ENCODE measurements at places on chromosomes 5 and 9.

GRCh38 chr5:61576556-61576955 lies 244.5 kb downstream of the ZSWIM6 start:
- no peak for DNase-seq

DNA sequence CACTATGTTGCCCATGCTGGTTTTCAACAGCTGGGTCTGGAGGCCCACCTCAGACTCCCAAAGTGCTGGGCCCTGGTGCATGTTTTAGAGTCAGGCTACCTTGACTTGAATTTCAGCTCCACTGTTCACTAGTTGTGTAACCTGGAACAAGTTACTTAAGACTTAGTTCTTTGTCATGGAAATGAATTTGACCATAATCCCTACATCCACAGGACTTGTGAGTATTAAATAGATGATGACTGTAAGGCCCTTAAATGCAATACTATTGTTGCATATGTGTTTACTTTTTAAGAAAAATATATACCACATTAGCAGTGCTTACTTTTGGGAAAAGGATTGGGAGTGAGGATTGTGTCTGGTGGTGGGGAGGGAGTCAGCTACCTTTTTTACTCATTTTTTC lies 16.4 kb downstream of the PAIP2 start:
- no peak for DNase-seq

DNA sequence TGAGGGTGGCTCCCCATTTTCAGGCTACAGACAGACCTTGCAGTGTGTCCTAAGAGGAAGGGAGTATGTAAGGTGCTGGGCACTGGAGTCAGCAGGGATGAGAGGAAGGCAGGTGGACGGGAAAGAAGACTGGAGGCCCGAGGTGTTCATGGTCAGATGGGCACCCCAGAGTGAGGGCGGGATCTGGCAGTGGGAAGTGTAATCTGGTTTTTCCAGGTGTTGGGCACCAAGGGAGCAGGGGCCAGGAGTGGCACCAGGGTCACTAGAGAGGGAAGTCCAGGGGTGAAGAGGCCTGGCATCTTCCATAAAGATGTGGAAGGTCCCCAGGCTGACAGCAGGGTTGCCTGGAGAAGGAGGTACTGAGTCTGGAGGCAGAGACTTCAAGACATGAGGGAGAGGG lies 29.7 kb downstream of the PITX1 start:
- DNase-seq = no peak

GRCh38 chr5:7534505-7534904 lies 138.6 kb downstream of the ADCY2 start:
- no peak for DNase-seq

DNA sequence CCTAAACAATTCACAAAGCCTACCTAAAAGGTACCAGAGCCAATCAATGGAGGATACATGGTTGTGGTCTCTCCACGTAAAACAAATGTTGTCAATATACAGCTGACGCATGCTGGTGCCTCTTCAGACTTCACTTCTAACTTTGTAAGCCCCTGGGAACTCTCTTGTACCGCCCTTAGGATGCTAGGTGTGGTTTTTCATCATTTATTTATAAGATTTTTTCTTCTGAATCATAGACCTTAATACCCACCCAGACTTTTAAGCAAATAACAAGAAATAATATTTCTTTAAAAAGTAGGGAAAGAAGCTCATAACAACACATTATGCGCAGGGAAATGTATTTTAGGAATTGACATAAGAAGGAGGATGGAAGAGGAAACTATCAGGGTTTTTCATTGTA lies 33.0 kb downstream of the SSBP2 start:
- DNase-seq = no peak

GRCh38 chr5:1202026-1202797 lies 817 bp downstream of the SLC6A19 start:
- DNase-seq = no peak

DNA sequence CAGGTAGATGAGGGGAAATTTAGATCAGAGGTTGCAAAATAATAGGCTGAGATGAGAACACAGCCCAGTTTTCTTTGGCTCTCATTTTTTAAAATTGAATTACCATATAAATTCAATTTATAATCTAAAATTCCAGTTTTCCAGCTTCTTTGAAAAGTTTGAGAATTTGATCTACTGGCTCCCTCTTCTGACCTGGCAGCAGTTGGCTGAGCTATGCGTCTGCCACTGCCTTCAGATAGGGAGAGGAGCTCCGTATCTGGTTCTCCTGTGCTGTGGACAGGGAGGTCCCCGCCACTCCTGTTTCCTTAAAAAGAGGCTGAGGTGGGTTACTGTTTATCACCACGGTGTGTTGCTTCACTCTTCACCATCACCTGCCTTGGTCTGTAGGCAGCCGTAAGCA lies 103.7 kb downstream of the ARHGAP26 start:
- no peak for DNase-seq

DNA sequence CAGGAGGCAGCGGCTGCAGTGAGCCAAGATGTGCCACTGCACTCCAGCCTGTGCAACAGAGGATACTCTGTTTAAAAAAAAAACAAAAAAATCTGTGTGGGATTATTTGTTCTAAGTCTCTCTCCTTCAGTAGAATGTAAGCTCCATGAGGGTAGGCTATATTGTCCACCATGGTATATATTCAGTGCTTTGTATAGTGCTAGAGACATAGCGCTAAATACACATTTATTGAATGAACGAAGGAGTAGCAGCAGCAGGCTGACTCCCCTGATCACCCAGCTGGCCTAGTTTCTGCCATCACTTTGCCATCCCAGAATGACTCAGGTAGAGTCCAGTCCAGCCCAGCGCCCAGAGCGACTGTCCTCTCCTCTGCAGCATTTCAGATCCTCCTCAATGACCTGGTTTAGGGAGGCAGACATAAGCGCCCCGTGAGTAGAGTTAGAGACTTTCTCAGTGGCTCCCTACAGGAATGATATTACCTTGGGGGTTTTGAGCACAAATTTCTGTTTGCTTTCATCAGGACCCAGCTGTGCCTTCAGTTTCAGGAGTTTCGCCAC lies 716 bp downstream of the HARS1 start:
- peak; percentile 46 for DNase-seq

DNA sequence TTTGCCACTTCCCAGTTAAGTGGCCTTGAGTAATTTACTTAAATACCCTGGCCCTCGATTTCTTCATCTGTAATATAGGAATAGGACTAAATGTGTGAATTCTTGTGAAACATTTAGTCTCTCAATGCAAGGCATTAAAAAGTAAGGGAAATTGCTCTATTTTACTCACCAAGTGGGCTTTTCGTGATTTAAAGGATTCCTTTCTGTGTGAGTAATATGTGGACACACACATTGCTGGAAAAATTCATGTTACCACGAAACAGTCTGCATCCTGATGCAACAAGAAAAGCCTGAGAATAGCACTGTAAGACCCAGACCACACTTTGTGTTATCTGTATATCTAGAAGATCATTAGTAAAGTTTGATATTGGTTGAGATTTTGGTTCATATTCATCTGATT lies 1243.0 kb upstream of the CDH9 start:
- peak; percentile 21 for DNase-seq

DNA sequence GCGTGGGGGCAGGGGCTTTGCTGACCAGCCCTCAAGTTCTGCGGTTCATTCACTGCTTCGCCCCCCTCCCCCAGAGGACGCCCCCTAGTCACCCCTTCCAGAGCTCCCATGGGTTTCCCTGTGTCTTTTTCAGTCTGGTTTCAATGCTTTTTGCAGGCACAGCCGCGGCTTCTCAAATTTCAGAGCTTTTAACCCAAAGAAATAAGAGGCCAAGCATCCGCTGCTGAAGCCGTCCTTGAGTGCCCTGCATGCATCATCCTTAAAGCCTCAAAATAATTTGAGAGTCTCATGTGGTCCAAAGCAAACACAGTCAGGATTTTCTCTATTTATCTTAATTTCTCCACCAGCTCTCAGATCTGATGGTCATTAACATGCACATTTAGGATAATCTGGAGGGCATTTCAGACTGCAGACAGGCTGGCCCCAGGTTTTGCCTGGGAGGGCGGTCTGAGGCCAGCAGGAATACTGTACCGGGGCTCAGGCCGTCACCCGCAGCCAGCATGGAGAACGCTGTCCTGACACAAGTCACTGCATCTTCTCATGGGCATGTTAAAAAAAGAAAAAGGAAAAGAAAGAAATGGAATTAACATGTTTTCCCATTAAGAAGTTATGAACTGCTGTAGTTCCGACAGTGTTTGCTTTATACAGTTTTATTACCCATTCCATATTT lies 420.8 kb upstream of the IRX4 start:
- no peak for DNase-seq

DNA sequence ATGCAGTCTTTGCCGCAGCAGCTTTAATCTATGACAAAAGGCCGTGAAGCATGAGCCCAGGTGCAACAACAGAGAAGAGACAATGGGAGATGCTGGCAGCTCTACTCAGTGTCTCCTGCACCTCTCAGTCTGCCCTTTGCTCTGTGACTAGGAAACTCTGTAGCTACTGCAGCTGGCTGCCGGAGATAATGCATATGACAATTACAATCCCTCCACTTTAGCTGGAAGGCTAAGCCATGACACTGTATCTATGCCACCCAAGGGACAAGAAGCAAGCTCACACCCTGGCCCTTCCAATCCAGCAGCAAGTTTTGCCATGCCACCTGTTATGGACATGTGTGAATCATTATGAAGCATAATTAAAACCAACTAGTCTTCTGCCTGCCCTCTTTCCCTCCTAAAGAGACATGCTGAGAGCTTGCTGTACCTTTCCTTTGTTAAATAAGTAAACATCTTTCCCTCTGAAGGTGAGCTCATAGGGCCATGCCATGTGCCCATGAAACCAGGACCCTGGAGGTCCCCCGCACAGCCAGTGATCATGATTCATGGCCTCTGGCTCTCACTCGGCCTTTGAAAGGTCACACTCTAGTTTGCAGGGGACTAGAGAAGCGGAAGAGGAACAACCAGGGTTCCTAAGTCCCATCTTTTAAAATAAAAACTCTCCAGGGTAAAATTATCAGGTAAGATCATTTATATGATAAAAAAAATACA lies 219.4 kb downstream of the SPOCK1 start:
- no peak for DNase-seq

DNA sequence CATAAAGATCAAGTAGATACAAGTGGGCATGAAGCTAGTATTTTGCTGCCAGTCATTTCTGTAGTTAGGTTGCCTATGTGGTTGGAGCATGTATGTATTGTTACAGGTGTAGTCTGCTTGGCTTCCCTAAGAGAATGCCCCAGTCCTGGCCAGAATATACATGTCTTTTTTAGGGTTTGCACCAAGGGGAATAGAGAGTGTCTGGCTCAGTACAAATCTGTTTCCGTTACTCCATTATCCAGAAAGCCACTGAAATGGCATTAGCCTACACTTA lies 23.2 kb downstream of the TGFBR1 start:
- no peak for DNase-seq

GRCh38 chr5:101653996-101654395 lies 642.1 kb downstream of the SLCO4C1 start:
- DNase-seq = no peak

DNA sequence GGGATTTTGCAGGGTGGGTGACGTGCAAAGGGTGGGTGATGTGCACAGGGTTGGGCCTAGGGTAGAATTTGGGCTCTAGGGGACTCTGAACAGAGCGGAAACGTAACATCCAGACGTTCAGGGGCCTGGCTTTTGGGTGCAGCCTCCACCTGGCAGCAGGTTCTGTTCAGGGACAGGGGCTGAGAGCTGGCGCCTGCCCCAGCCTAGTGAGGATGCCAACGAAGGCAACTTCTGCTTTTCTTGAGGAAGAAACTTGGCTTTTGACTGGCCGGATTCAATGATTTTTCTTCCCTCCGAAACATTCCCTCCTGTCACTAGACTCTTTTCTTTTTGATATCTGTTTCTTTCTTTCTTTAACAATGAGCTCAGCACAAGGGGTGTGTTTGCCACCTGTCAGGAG lies 38.6 kb upstream of the SLC6A19 start:
- no peak for DNase-seq

GRCh38 chr5:9363449-9363848 lies 182.4 kb downstream of the SEMA5A start:
- DNase-seq = no peak

DNA sequence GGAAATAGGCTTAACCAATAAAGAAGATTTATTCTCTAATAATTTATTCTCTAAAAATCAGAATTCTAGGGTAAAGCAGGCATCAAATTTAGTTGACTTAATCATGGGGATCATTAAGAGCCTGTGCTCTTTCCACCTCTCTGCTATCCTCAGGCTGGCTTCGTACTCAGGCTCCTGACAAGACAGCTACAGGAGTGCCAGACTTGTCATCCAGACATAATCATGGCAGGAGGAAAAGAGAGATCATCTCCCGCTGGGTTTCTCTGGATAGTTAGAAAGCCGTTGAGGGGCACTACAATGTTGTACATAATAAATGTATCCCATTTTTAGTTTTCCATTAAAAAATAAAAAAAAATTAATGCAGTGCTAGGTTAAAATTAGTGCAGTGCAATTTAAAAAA lies 171.9 kb downstream of the SEC61B start:
- DNase-seq = no peak

DNA sequence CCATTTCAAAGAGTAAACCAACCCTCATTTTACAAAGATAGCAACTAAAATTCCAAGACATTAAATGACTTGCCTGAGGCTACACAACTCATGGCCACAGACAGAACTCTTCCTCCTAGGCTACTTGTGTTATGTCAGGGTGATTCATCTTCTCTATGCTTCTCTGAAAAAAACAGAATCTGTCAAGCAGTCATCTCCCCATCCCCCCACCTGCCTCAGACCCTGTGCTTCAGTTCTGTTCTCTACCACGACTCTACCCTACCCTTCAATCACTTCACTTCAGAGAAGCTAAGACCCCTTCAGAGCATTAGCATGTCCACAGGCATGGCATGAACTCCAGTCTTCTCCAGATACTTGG lies 277.7 kb upstream of the PTGER4 start:
- peak; percentile 77 for DNase-seq

Measured in mammary epithelial cell (primary cell).